ENCODE measurements at places on chromosomes 13 and 19.

- peaks cover 7% of the 10 kb centered on the region for H3K36me3 ChIP-seq
- no peak overlapping the region for H3K4me3 ChIP-seq
- no peaks in the 10 kb centered on the region for H3K4me1 ChIP-seq
Observed at GRCh38 chr13:106541826-106542225, 6.4 kb upstream of the EFNB2 start.

GRCh38 chr13:47211106-47211505, 314.3 kb upstream of the HTR2A start:
- H3K36me3 ChIP-seq: no peaks in the 10 kb centered on the region
- no peaks in the 10 kb centered on the region for H3K4me1 ChIP-seq
- peaks cover 11% of the 10 kb centered on the region for H3K27me3 ChIP-seq

GRCh38 chr13:103277959-103278694, 211.9 kb upstream of the SLC10A2 start:
- H3K27me3 ChIP-seq: no peaks in the 10 kb centered on the region
- DNase-seq: no peak
- no peak overlapping the region for H3K27ac ChIP-seq
- H3K4me1 ChIP-seq: no peaks in the 10 kb centered on the region
- no peaks in the 10 kb centered on the region for H3K36me3 ChIP-seq
- H3K4me3 ChIP-seq: no peak overlapping the region

- H3K36me3 ChIP-seq: no peaks in the 10 kb centered on the region
- H3K27me3 ChIP-seq: peaks cover 17% of the 10 kb centered on the region
- H3K4me3 ChIP-seq: no peak overlapping the region
- H3K27ac ChIP-seq: no peak overlapping the region
- peaks cover under 1% of the 10 kb centered on the region for H3K4me1 ChIP-seq
- DNase-seq: no peak
Observed at GRCh38 chr13:57624565-57625435, 6.7 kb upstream of the PCDH17 start.

GRCh38 chr19:12733369-12734214, 892 bp downstream of the TRIR start:
- H3K36me3 ChIP-seq: peaks cover 70% of the 10 kb centered on the region
- H3K4me3 ChIP-seq: peak overlapping the region; percentile 96
- H3K27ac ChIP-seq: peak overlapping the region; percentile 97
- no peaks in the 10 kb centered on the region for H3K27me3 ChIP-seq

DNA sequence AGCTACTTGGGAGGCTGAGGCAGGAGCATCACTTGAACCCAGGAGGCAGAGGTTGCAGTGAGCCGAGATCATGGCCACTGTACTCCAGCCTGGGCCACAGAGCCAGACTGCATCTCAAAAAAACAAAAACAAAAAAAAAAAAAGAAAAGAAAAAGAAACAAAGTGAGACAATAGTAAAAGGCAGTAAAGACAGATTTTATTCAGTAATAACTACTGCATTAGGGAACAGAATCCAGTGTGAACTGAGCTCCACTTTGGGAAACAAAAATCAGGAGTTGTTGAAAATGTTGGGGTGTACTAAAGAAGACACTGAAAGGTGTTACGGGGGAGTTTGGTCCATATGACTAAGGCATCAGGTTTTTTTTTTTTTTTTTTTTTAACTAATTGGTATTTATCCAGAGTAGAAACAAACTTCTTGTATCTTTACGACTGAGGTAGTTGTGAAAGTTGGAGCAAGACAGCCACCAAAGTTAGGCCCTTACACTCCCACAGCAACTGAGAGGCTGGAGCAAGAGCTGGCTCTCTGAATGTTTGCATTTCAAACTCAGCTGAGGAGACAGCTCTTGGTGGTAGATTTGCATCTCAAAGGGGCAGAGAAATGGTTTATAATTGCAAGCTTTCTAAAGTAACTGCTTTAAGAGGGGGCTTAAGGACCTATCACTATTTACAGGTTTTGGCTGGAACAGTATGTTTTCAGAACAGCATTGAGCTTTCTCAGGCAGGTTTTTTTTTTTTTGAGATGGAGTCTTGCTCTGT, 24.2 kb downstream of the ZNF607 start:
- no peak for DNase-seq
- peaks cover 7% of the 10 kb centered on the region for H3K4me1 ChIP-seq
- peaks cover 12% of the 10 kb centered on the region for H3K36me3 ChIP-seq
- H3K27me3 ChIP-seq: no peaks in the 10 kb centered on the region

- H3K4me3 ChIP-seq: no peak overlapping the region
- H3K4me1 ChIP-seq: no peaks in the 10 kb centered on the region
- no peaks in the 10 kb centered on the region for H3K36me3 ChIP-seq
- peak overlapping the region; percentile 69 for H3K27ac ChIP-seq
- DNase-seq: no peak
Observed at GRCh38 chr19:29757551-29757950, 42.5 kb upstream of the C19orf12 start.

DNA sequence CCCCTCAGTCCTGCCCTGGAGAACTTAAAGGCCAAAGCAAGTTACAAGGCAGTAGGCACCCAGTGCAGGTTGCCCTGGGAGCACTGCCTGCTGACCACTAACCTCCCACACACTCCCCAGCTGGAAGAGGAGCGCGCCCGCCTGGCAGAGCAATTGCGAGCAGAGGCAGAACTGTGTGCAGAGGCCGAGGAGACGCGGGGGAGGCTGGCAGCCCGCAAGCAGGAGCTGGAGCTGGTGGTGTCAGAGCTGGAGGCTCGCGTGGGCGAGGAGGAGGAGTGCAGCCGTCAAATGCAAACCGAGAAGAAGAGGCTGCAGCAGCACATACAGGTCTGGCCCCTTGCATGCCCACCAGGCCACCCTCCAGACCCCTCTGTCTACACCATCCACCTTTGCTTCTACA, 61.1 kb downstream of the KCNC3 start:
- H3K27ac ChIP-seq: no peak overlapping the region
- no peak for DNase-seq
- no peaks in the 10 kb centered on the region for H3K36me3 ChIP-seq
- H3K4me3 ChIP-seq: no peak overlapping the region
- H3K27me3 ChIP-seq: peaks cover 59% of the 10 kb centered on the region

DNA sequence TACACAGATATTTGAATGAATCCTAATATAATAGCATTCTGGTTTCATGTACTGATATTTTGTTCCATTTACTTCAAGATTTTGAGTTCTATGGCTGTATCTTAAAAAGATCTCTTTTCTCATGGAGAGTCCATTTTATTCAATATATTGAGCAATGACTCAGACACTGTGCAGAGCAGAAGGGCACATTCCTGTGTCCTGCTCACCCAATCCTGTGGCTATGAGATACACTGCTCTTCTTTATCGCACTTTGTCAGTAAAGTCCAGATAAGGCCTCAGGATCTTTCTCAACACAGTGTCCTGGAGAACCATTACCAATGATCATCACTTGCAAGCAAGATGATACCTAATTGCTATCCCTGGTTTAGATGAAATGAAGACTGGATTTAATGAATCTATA, 155.0 kb downstream of the CYSLTR2 start:
- no peak overlapping the region for H3K27ac ChIP-seq
- H3K36me3 ChIP-seq: no peaks in the 10 kb centered on the region
- H3K27me3 ChIP-seq: no peaks in the 10 kb centered on the region
- peaks cover 12% of the 10 kb centered on the region for H3K4me1 ChIP-seq

- DNase-seq: peak; percentile 31
- peaks cover 46% of the 10 kb centered on the region for H3K4me1 ChIP-seq
- H3K36me3 ChIP-seq: peaks cover 4% of the 10 kb centered on the region
Observed at GRCh38 chr13:48493066-48493765, 39.7 kb downstream of the RCBTB2 start.

DNA sequence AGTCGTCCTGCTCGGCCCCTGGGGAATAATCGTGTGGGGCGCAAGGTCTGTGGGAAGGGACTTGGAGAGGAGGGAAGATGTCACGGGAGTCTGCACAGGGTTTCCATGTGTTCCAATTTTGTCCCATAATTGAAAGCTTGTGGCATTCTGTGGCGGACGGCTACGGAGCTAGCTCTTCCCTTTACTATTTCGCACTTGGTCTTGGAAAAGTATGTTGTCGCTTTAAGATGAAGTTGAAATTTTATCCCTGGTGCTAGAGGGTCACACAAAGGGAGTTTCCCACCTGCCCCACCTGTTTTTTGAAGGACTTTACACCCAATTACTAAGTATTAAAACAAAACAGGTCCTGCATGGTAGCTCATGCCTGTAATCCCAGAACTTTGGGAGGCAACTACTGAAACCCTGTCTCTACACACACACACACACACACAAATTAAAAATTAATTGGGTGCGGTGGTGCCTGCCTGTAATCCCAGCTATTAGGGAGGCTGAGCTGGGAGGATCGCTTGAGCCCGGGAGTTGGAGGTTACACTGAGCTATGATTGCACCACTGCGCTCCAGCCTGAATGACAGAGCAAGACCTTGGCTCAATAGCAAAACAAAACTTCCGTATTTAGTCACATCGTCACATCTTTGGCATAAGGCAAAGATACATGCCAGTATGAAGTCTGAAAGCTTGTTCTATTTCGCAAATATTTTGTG, 967 bp upstream of the TPT1 start:
- no peaks in the 10 kb centered on the region for H3K27me3 ChIP-seq
- H3K4me1 ChIP-seq: peaks cover 21% of the 10 kb centered on the region
- no peak for DNase-seq
- peak overlapping the region; percentile 98 for H3K27ac ChIP-seq
- peak overlapping the region; percentile 96 for H3K4me3 ChIP-seq
- H3K36me3 ChIP-seq: peaks cover 71% of the 10 kb centered on the region

- H3K4me1 ChIP-seq: peaks cover 10% of the 10 kb centered on the region
- DNase-seq: no peak
- no peak overlapping the region for H3K4me3 ChIP-seq
- no peak overlapping the region for H3K27ac ChIP-seq
Observed at GRCh38 chr13:33678084-33678483, 139.9 kb upstream of the RFC3 start.
